ENCODE measurements at places on chromosomes 3 and 15.

DNA sequence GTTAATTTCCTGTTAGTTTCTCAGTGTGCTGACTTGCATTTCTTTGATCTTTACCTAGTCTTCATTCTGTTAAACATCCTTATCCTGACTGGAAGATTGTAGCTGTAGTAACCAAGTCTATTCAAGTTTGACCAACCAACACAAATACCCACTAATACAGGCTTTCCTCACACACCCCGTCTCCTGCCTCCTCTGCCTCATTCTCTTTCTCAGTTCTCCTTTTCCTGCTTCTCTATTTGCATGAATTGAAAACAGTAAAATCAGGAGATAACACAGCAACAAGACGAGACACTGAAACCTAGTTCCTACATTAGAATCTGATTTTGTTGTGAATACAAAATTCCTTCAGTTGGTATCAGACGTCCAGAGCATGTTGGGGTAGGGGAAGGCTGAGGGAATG, 116.9 kb upstream of the ARPP21 start:
- no peak for DNase-seq

- no peak for DNase-seq
Observed at GRCh38 chr3:8223766-8224165, 277.9 kb upstream of the LMCD1 start.

DNA sequence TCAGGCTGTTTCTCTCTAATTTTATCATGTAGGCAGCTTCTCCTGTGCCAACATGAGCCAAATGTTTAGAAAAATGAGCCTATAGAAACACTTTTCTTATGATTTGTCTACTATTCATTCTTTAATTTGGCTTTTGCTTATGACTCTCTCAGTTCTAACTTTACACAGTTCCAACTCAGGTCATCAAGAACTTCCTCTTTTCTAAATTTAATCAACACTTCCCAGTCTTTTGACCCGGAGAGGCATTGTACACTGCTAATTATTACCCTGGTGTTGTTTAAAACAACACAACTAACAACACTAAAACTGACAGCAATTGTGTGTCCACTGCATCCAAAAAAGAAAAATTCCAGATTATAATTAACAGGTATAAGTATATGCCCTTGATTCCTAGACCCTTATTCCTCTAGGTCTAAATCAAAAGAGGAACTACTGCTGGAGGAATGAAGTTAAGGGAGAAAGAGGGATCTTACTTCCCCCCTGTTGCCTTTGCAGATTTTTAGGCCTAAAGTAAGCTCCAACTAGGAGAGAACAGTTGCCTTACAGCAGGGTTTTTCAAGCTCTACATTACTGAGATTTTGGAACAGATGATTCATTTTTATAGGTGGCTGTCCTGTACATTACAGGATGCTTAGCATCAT, 332.2 kb upstream of the GOLIM4 start:
- no peak for DNase-seq

- no peak for DNase-seq
Observed at GRCh38 chr15:98775498-98776230, 127.3 kb downstream of the IGF1R start.

GRCh38 chr3:62604298-62604697, 230.9 kb upstream of the FEZF2 start:
- DNase-seq = peak; percentile 91

GRCh38 chr3:143856252-143856970, 8.1 kb upstream of the SLC9A9 start:
- DNase-seq = no peak
